NCI-H1436 (cell line): ENCODE measurements at places on chromosomes 7 and 10.

- no peak for DNase-seq
Measured at GRCh38 chr7:38846280-38846679, 62.7 kb downstream of the VPS41 start.

GRCh38 chr7:20219062-20219445 is 1.9 kb upstream of the MACC1 start:
- DNase-seq = no peak

- DNase-seq = no peak
Measured at GRCh38 chr7:48111596-48111995, 22.5 kb downstream of the UPP1 start.

- DNase-seq = no peak
Measured at GRCh38 chr10:124000792-124001201, 92.6 kb downstream of the CHST15 start.

DNA sequence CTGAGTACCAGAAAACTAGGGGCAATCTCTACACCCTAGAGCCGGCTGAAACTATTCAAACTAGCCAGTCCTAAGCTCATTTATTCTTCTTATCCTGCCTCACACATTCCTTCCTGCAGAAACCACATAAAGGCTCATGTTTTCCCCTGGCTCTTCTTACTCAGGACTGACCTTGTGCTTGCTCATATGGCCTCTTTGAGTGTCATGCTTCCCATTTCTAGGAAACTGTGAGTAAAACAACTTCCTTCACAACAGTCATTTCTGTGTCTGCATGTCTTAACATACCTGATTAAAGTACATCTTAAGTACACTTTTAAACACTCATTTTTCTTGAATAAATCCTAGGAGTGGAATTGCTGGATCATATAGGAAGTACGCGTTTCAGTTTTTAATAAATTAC is 52.3 kb upstream of the KIAA1217 start:
- no peak for DNase-seq

DNA sequence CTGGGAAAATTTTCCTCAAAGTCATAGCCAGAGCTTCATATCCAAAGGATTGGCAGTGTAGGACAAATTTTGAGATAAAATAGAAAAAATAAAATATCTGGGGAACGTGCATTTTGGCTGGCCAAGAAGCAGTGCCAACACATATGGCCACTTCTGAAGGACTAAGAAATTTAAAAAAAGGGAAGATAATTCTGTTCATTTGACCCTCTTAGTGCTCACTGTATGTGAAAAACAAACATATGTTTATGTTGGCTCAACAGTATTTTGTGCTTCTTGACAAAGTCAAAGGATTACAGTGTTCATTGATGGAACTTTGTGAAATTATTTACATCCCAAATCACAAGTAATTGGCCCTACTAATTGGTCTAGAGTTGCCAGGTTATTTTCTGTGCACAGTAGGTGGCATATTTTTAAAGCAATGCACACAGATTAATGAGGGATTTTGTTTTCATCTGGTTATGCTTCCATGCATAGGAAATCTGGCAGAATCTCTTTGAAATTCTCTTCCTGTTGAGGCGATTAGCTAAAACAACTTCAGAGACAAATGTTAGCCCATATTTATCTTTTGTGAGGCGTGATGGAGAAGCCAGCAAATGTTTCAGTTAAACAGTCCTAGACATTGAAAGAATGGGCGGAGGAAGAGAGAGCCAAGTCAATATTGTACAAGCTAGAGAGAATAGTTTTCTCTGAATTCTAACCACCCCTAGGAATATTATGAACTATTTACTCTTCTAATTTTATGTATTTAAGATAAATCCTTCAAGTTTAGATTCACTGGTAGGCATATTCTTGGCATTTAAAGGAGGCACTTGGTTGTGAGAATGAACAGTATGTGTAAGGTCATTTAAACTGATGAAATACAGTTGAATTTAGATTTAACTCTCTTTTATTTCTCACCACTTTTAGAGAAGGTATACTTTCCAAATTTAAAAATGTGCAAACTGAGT is 237.7 kb upstream of the MBL2 start:
- no peak for DNase-seq
